Activated CD4-positive, alpha-beta T cell treated with anti-CD3 and anti-CD28 coated beads for 36 hours (primary cell): ENCODE measurements at places on chromosomes 7 and 10.

DNA sequence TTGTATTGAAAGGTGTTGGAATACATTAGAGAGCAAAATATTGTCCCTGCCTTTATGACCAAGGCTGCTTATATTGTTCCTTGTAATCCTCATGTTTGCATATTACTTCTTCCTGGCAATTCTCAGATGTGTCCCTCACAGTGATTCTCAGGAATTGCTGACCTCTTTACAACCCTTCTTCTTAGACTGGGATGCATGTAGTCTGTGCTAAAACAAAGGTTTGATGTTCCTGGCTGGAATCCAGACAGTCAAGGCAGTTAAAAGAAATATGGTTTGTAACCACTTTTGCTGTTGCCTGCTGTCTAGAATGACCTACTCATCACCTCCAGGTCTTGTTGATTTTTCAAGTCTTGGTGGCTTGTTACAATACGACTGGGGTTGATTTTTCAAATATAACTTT, 367.6 kb downstream of the HGF start:
- no peak for DNase-seq

DNA sequence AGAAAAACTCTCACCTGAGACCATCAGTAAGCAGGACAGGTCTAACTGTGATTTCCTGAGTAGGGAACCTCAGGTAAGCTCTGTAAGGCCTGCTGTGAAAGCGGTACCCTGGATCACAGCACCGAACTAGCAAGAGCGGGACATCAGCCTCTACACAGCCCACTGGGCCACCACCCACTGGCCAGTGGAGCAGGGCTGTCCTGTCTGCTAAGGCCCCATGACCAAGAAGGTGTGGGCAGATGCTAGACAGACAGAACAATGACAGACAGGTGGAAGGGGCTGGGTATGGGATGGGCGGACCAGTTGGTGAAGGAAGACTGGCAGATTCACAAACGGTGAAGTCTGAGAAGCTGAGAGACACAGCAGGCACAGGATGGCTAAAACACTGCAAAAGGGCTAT, 79.4 kb upstream of the DDC start:
- DNase-seq = no peak

GRCh38 chr10:114547514-114547913, 110.6 kb downstream of the ABLIM1 start:
- peak; percentile 46 for DNase-seq

DNA sequence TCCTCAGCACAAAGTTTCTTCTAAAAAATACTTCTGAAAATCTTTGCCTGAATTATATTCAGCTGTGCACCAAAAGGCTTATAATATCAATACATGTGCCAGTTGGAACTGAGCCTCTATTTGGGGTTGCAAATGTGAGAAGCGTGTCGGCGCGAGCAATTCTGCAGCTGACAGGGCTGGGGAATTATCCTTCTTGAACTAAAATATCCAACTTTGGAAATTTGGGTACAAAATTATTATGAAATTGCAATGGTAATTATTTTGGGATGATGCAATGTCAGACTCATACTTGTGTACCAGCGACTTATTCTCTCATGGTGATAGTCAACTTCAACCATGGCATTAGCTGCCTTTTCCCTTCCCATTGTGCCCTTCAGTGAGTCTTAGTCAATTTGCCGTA, 507.0 kb upstream of the KLF6 start:
- DNase-seq = no peak

- no peak for DNase-seq
Observed at GRCh38 chr10:86830043-86830591, 73.7 kb downstream of the BMPR1A start.

DNA sequence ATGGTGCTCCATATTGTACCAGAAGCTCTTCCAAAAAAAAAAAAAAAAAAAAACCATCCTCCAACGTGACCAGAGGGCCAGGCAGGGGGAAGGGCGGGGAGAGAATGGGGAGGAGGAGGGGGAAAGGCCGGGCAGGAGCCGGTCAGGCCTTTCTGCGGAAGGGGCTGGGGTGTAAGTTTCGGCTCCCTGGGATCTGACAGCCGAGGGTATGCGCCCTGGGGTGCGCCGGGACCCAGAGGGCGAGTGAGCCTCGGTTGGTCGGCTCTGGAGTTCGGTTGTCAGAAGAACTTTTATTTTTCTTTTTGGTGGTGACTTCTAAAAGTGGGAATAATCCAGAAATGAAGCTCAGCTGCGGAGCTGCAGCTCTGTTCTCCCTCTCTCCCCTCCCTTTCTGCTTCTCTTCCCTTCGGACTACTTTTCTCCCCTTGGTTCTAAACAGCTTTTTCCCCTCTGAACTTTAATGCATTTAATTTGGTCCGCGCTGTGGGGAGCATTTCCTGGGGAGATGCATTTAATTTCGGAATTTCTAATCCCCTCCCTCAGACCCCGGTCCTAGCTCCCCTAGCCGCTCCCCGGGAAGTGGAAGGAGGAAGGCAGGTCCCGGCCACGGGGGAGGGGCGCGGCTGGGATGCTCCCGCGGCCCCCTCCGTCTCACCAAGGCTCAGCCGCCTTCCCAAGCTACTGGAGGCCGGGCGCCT, 3.9 kb upstream of the PAX2 start:
- DNase-seq = no peak

DNA sequence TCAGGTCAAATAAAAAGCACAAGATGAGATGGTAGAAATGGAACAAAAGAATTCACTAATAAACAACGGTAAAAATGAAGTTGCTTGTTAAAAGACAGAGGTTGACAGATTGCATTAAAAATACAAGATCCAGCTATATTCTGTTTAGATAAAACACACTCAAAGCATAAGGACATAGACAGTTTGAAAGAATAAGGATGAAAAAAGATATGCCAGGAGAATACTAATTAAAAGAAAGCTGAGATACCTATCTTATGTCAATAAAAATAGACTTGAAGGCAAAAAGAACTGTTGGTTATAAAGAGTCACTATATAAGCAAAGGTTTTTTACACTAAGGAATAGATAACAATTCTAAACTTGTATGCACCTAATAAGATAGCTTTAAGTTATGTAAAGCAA, 105.3 kb downstream of the GPR158 start:
- DNase-seq = no peak

DNA sequence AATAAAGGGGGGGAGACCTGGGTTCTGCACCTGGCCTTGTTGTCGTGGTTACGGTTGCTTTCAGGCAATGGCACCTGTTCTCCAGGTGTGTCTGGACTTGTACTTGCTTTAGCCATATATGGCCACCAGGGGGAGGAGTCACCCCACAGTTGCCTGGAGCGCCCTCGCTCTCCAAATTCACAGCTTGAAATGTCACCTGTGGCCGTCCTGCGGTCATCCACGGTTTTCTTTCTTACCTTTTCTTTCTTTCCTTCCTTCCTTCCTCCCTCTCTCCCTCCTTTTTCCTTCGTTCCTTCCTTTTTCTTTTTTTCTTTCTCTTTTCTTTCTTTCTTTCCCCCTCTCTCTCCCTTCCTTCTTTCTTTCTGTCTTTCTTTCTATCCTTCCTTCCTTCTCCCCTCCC, 157.2 kb upstream of the ZNF92 start:
- peak; percentile 75 for DNase-seq

- DNase-seq = peak; percentile 58
Observed at GRCh38 chr10:6542999-6543430, 37.1 kb downstream of the PRKCQ start.

GRCh38 chr10:99364125-99364524, 35.0 kb downstream of the CNNM1 start:
- no peak for DNase-seq

- DNase-seq = no peak
Observed at GRCh38 chr10:74292871-74293427, 141.9 kb downstream of the ADK start.

DNA sequence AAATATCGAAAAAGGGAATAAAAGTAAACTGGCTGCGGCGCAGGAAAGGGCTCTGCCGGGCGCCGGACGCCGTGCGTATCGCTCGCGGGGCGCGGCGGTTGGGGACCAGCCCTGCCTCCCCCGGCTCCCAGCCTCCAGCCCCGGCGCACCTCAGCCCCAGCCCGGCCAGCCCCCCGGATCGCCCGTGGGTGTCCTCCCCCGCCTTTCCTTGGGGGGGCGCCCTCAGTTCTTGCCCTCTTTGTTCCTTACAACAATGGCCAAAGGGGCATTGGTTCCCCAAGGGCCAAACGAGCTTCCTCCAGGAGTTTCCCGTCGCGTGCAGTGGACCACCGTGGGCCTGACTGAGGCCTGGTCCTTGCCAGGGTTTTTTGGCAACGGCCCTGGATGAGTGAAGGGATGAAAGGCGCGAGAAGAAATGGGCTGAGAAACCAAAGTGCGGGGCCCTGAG, 1.2 kb downstream of the MACROH2A2 start:
- peak; percentile 38 for DNase-seq

DNA sequence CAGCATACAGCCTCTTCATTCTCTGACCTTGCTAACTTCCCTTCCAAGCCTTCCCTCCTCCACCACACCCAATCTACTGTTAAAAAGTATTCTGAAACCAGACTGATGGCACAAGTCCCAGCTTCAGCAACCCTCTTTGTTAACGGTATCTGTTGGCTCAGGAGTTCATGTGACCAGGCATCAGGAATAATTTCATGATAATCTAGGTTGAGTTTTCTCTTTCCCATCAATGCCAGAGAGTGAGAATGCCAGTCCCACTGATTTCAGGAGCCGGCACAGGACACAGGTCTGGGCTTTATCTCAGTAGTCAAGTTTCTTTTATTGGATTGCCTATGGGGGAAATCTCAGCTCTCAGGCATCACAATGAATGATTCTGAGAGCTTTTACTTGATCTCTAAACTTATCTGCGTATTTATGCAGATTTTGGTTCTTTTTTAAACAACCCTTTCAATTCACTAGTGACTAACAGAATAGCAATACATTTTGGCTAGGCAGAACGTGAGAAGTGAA, 231.0 kb upstream of the LYZL1 start:
- no peak for DNase-seq

GRCh38 chr7:69035826-69036225, 562.4 kb upstream of the AUTS2 start:
- DNase-seq = no peak

DNA sequence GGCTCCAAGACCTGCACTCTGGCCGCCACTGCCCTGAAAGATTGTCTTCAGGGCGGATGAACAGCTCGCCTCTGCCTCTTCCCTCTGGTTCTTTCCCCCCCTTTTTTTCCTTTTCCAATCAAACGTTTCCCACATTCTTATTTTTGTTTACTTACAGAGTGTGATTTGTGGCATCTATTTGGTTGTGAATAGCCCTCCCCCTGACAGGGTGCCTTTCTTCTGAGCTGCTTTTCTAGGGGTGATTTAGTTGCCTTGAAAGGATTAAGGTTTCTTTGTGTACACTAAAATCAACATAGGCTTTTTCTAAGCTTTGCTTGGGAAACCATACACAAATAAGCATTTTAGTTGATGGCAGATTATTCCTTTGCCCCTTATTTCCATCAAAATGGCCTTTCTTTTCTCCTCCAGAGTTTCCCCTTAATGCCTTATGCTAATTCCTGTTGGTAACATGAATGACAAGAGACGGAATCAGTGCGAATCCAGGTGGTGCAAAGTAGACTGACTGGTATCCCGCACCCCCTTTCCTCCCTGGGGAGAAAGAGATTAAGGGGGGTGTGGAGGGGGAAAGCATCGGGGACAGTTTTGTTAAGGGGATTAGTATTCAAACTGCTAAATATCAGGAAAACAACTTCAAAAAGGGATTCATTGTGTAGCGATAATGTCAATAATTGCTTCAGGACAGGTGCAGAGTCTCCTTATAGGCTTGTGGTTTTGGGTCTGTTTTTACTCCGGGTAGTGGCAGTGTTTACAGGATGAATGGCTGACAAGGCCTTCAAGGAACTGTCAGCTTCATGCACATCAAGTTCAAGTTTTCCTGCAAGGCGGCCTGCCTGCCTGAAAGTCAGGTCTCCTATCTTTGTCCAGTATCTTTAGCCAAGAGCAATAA, 431.6 kb upstream of the GALNT17 start:
- DNase-seq = no peak

DNA sequence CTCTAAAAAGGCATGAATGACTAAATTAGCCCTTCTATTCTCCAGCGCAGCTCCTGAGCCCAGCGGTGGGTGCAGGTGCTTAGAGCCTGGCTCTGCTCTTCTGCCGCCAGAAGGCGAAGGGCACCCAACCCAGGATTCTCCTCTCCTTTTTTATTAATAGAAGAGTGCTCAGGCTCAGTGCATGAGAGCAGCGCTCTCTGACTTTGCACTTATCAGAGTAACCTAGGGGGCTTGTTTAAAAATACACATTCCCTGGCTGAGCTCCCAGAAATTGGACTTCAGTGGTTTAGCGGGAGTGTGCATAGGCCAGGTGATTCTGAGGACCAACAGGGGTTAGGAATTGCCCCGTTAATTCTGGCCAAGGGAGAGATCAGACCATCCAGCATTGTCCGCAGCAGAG, 1.7 kb upstream of the PFKP start:
- no peak for DNase-seq

DNA sequence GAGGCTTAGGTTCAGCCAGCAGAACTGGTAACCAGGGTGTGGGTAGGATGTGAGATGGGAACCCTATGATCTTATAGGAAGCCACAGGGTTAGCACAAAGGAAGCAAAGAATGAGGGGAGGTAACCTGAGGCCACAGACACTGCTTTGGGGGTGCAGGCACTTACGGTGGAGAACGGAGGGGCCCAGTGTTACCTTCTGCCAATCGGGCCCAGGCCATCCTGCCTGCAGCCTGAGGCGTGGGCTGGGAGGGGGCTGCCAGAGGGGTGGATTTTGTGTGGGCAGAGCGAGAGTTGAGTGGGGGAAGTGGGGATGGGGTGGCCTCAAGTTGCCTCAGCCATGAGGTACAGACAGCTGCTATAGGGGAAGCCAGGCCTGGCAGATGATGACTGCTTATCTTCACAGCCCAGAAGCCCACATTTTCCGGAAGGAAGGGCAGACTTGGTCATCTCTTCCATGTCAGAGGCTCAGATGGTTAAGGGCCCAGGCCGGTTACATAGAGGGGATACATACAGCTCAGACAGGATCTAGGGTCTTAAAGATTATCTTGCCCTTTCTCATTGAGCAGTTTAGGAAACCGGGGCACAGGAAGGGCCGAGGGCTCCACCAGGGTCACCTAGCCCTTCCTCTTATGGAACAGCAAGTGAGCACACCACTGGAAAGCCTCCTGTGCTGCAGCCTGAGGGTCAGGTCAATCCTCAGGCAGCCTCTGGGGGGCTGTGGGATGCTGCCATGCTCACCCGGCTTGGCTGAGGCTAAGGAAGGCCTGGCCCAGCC, 24.4 kb upstream of the VSIR start:
- no peak for DNase-seq

GRCh38 chr7:129468547-129468946, 33.8 kb upstream of the SMKR1 start:
- no peak for DNase-seq

- no peak for DNase-seq
Observed at GRCh38 chr10:120641695-120642094, 184.7 kb downstream of the PLPP4 start.

- DNase-seq = peak; percentile 29
Observed at GRCh38 chr10:93458821-93459257, 23.3 kb downstream of the MYOF start.
